ENCODE measurements at places on chromosomes 3 and 15.

DNA sequence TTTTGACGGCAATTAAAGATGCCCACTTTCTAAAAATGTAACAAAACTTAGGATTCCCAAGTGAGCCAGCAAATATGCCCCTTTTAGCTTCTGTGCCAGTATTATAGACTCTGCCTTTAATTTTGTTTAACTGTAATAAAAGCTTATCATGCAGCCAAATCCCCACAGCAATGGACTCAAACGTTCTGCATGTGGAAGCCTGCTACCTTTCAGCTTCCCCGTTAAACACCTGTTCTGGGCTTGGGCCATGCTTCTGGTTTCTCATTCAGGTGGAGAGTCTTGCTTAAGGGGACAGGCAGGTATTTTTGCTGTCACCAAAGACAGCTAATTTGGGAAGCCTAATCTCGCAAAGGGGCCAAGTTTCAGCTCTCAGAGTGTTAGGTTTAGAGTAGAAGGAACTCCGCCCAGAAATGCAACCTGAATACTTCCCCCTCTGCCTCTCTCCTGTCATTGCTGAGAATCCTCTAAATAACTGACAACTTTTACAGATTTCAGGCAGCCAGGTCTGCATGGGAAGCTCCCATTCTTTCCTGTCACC, 399.4 kb upstream of the ATP11B start:
- DNase-seq, result no peak

DNA sequence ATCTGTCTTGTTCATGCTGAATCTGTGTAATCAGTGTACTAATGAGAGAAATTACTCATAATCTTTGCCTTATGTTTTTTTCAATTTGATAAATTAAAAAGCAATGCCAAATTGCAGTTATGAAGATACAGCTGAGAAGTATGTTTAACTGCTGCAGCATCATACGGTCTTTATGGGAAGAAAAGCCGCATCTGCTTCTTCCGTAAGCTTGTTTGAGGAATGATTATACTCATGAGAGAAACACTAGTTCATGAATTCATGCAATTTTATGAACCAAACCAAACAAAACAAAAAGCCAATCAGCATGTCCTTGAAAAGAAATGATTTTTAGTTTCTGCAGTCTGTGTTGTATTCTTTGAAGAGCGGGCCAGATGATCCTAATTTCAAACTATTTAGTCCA, 275.9 kb upstream of the ARHGEF26 start:
- DNase-seq, result no peak

DNA sequence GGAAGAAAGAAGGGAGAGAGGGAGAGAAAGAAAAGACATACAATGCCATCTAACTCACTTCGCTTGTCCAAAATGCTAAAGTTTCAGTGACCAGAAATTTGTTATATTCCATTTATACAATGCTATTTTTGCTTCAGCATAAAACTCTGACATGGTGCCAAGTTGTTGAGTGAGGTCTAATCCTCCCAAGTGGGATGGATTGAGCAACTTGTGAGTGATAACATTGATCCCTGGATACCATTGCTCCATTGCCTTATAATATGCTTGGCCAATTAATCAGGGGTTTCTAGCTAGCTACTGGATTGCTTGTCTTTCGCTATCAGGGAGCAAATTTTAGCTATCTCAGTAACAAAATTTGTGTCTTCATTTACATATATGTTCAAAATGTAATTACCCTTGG, 615.6 kb upstream of the DPPA4 start:
- DNase-seq, result no peak

DNA sequence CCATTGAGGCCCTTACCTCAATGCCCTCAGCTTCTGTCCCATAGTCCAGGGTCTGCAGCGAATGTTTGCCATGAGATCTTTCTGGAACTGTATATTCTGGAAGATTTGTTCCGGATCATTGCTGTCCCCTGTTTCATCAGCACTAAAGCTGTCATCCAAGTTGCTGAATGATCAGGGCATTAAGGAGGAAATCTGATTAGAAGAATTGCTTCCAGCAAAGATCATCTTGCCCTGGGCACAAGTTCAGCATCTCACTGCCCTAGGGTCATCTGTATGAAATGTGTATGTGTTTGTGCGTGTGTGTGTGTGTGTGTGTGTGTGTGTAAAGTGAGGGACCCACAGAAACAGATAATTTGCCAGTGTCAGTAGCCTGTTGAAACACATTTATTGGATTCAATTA, 1.4 kb downstream of the TMC3 start:
- DNase-seq, result no peak

GRCh38 chr15:49688135-49688790, 67.4 kb downstream of the DTWD1 start:
- DNase-seq, result no peak

DNA sequence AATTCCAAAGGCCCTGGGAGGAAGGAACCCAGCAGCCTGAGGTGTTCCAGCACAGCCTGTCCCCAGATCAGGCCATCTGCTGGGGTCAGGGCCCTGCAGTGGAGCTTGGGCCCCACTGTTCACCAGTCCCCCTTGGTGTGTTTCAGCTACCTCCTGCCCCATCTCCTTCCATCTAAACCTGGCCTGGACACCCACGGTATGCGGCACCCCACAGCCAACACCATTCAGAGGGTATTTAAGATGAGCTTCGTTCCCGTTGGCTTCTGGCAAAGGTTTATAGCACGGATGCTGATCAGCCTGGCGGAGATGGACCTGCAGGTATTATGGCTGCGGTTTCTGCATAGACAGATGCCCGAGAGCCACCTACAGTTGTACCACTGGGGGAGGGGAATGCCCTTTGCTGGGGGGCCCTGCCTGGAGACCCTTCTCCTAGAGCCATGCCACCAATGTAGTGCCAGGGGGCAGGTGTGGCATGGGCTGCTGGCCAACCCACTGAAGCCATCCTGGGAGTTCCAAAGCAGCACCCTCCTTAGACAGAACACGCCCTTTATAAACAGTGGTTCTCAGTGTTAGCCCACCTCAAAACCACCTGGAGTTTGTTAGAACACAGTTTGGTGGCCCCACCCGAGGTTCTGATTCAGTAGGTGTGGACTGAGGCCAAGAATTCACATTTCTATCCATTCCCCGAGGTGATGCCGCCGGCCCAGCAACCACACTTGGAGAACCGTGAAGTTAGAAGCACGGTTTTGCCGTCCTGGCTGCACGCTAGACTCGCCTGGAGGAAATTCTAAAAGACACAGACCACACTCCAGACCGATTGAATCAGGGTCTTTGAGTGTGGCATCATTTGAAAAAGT, 126.9 kb downstream of the LRRK1 start:
- no peak for DNase-seq

DNA sequence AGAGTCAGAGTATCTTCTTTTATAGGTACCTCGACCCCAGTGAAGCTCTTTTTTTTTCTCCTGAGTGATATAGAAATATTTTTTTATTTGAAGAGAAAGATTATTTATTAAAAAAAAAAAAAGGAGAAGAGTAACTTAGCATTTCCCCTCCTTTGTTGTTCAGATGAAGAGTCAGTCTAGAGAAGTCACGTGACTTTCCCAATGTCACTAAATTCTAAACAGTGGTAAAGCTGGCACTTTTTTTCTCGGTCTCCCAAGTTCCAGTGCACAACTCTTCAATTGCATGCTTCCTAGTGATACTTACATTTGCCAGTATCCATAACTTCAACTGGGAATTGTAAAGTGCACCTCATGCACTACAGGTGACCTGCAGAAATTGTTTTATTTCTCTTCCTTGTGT, 448.7 kb downstream of the LPP start:
- DNase-seq, result no peak

GRCh38 chr3:179224584-179224983, 26.3 kb downstream of the KCNMB3 start:
- no peak for DNase-seq

GRCh38 chr15:68335251-68335650, 57.7 kb downstream of the FEM1B start:
- DNase-seq, result no peak

GRCh38 chr3:38542401-38543298, 46.5 kb downstream of the EXOG start:
- DNase-seq, result no peak

- DNase-seq, result peak; percentile 60
Measured at GRCh38 chr15:31489801-31490646, 163.4 kb downstream of the KLF13 start.

GRCh38 chr3:113055201-113055600, 64.4 kb downstream of the GTPBP8 start:
- no peak for DNase-seq

DNA sequence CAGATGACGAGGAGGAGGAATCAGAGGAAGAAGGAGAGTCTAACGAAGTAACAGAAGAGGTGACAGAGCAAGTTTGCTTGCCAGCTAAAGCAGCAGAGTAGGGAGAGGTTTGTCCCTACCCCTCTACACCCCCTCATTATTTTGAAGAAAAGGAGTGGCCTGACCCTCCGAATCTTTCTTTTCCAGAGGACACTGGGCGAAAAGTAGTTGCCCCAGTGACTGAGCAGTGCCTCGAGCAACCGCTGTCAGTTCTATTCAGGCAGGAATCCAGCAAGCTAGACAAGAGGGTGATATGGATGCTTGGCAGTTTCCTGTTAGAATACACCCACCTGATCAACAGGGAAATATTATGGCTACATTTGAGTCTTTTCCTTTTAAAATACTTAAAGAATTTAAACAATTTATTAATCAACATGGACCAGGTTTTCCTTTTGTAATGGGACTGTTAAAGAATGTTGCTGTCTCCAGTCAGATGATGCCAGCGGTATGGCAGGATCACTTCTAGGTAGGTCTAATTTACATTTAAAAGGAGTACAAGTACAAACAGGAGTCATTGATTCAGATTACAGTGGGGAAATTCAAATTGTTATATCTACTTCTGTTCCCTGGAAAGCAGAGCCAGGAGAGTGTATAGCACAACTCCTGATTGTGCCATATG, 31.9 kb upstream of the ACVR2B start:
- no peak for DNase-seq

DNA sequence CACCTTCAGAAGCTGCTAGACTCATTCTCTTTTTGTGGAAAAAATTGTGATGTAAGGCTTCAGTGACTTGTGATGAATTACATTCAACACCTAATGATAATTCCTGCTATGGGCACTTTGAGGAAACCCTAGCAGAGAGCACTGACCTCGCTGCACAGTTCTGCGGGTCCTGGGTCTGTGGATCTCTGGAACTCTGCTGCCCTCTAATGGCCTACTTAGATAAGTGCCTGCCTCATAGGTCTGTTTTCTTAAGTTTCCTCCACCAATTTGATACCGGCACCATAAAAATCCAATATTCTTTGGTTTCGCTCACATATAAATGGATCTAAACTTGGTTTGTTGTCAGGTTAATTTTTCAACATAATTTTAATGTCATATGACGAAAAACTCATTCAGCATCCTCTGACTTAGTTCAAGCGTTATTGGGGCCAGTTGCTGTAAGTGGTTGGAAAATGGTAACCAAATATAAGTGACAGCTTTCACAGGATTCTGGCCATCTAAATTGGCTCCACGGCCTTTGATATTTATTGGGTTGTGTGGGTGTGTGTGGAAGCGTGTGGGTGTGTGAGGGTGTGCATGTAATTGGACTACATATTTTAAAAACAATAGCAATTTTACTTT, 10.4 kb downstream of the SLITRK3 start:
- DNase-seq, result no peak

GRCh38 chr3:74106925-74107324, 482.2 kb upstream of the PDZRN3 start:
- DNase-seq, result no peak

DNA sequence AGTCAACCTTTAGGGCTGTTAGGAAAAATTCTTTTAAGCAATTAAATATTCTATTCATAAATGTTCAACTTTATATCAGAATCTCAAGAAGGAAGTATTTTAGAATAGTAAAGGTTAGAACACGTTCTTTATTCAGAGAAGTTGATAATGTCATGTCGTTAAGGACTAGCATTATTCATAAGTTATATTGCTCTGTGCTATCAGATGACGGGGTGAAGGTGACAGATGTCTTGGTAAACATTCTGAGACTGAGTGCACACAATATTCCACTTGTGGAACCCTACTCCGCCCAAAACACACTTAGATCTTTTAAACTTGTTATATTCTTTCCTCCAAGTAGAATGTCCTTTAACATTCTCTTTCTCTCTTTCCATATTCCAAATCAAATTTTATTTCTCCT, 7.9 kb downstream of the AP4E1 start:
- no peak for DNase-seq

GRCh38 chr3:139629033-139629432, 48.7 kb downstream of the NMNAT3 start:
- no peak for DNase-seq

GRCh38 chr3:108334701-108335100, 38.4 kb downstream of the HHLA2 start:
- DNase-seq, result no peak

- no peak for DNase-seq
Measured at GRCh38 chr3:105465251-105465853, 98.6 kb downstream of the ALCAM start.

DNA sequence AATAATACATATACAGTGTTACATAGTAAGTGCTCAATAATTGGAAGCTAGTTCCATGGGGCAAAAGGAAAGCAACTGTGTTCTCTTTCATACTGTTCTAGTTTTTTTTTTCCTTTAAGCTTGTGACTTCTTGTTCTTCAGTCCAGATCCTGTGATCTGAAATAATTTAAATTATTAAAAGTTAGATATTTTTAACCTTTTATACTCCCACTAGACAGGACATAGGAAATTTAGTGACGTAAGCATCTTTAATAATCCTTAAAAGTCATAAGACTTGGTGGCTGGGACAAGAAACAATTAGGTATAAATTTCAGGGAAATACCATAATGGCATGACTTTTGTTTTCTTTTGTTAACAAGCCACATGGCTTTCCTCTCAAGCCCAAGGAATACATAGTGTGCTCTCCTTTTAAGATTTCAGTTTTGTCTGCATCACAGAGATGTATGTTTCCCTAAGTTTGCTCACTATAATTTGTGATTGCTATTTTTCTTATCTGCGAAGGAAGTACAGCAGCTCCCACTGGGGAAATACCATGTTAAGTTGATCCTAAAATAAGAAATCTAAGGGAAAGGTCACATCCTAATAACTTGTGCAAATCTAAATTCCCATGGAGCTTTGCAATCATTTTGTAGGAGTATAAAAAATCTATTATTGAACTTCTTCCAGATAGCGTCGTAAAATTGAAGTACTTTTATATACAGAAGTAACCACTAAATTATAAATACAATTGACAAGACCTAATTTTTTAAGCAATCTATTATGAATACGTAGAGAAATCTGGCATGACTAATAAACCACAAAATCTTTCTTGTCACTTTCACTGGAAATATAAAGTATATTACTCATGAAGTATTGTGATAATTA, 30.1 kb downstream of the PPARG start:
- DNase-seq, result no peak

DNA sequence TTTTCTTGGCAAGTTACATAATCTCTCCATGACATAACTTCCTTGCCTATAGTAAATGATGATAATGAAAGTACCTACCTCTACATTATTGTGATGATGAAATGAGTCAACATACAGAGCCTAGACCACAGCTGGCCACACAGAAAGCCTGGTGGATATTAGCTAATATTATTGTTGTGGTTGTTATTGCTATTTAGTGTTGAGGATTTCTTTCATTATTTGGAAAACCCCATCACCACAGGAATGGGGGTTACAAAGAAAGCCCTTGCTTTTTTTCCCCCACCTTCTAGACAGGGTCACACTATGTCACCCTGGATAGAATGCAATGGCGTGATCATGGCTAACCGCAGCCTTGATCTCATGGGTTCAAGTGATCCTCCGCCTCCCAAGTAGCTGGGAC, 125.0 kb downstream of the PDZRN3 start:
- DNase-seq, result no peak

GRCh38 chr3:173395412-173396181, 1.9 kb upstream of the NLGN1 start:
- peak; percentile 50 for DNase-seq

GRCh38 chr3:87461443-87461842, 185.1 kb upstream of the POU1F1 start:
- no peak for DNase-seq

Data from activated T-cell treated with anti-CD3 and anti-CD28 coated beads, Interleukin-2, amount 50 U/mL, for 24 hours (primary cell).